ENCODE measurements at places on chromosomes 3 and 15.

- no peak for DNase-seq
Observed at GRCh38 chr3:64456674-64457073, 231.1 kb downstream of the ADAMTS9 start.

DNA sequence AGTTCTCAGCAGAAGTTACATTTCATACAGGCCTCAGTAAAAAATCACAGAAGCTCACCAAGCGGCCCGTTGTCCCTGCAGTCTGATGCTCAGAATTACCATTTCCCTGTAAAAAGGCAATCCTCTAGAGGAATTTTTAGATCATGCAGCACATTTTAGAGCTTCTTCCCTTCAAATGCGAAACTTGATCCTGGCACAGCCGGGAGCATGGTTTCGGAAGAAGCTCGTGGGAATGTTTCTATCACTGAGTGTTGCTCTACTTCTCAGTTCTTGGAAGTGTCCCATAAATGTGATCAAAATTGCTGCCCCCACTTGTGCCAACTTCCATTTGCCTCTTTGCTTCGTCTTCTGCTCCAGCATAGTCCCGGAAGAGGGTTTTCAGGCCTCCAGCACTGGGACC lies 3.8 kb upstream of the H1-8 start:
- DNase-seq, result no peak

DNA sequence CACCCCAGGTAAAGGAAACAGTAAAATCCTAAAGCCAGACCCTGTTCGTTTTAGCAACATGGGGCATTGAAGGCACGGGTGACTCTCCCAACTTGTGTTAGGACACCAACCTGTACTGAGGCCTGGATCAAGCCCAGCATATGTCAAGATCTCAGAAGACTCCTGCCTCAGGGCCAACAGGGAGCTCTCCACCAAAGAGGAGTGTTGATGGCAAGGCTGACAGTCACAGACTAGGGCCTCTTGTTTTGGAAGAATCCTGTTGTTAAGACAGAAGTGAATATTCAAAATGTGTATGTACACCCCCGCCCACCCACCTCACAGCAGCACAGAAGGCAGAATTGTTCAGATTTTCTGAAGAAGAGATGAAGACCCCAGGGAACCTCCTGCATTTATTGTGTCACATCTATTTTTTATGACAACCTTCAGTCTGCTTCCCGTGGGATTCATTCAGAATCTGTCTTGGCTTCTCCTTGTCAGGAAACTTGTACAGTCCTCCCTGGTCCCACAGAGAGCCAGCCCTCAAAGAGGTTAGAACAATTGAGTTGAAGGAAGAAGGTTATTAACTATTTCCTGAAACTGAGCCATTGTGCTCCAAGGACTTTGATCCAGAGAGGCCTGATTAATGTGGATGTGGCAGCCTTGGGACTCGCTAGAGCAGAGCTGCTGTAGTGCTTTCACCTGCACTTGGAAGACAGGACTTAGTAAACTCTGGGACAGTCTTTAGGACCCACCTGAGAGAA lies 61.7 kb upstream of the PLXNA1 start:
- no peak for DNase-seq

- DNase-seq, result no peak
Observed at GRCh38 chr3:171526869-171527268, 66.7 kb upstream of the TNIK start.

- no peak for DNase-seq
Observed at GRCh38 chr3:179898024-179898423, 138.7 kb downstream of the PEX5L start.

DNA sequence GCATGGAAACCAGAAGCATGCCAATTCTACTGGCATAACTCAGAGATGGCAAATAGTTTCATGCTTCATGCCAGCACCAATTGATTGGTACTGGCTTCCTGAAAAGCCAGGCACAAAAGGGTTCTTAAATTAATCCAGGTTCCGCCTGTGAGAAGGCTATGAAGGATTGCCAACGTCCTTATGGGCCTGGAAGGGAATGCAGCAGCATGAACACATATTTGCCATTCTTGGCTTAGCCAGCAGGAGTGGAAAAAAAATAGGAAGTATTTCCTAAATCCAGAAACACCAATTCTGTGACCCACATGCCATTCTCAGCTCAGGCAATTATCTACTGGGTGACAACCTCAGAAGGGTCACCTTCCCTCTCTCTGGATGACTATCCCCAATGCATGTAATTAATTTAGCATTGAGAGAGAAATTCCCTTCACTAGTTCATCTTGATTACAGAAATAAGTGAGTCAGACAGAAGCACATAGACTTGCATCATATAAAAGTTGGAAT lies 36.0 kb downstream of the ADAMTS9 start:
- no peak for DNase-seq

DNA sequence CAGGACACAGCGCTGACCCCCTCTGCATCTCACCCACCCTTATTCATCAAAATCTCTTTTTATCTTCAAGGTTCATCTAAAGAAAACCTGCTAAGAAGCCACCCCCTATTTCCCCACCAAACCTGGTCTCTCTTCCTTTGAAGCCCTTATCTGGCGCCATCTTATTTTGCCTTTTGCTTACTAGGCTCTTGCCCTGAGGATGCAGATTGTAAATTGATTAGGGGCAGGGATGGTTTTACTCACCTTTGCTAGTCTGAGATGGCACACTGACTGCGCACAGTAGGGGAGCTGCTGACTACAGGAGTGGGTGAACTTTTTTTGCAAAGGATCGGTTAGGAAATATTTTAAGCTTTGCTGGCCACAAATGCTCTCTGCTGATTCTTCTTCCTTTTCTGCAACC lies 78.9 kb upstream of the BHLHE40 start:
- no peak for DNase-seq

GRCh38 chr3:141419946-141420345 lies 51.6 kb downstream of the ZBTB38 start:
- no peak for DNase-seq

DNA sequence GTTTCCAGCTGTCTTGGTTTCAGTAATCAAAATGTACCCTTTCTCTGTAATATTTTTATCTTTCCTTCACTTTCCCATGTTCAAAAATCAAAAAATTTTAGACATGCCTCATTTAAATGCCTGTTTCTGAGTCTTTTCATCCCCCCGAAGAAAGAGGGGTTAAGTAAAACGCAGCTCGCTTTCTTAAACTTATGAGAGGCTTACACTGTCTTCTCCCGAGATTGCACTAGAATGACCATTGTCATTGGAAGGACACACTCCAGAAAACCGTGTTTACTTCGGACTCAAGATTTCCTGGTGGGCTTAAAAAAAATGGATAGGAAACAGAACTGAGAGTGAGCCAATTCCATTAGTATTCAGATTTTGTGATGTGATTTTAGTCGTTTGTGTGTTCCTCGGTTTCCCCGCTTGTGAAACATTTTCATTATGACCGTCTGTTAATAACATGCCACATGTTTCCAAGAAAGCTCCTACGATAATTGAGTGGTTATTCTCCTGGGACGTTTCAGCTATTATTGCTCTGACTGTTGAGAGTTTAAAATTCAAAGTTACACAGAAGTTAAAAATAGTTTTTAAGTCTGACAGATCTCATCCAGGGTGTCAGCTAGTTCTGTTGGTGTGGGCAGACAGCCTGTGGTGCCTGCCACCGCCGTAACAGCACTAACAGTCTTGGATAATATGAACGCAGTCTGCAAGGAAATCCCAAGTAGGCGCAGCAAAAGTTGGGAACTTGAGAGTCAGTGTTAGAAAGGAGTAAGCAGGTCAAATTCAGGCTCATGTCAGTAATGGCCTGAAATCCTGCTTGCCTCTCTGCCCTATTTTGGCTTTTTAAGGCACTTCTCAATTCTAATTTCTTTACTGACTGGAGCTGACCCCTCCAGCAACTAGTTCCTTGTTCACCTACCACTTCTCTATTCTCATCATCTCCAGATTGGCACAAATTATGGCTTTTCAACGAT lies 1.5 kb downstream of the CRYBG3 start:
- DNase-seq, result no peak

DNA sequence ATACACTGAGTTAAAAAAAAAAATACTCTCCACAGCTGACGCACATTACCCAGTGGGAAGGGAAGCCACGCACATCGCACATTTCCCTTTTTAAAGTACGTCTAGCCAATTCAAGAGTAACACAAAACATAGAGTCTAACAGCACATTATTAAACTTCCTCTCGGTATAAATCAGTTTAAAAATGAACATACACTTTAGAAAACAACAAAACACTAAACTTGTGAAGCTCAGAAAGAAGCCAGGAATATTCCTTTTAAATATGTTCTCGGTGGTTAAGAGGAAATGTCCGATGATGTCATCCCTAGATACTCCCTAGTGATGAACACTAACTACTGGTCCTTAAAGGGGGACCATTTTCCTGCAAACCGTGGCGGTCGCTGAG lies 721 bp downstream of the MYEF2 start:
- no peak for DNase-seq

- no peak for DNase-seq
Observed at GRCh38 chr3:126758026-126758425, 54.0 kb downstream of the CHCHD6 start.

GRCh38 chr3:55524565-55525244 lies 37.6 kb upstream of the WNT5A start:
- DNase-seq, result no peak
